Activated CD4-positive, alpha-beta T cell treated with anti-CD3 and anti-CD28 coated beads, Interleukin-2, amount 10 ng/mL, durations not matched to agents 7 days and 5 days (primary cell): ENCODE measurements at places on chromosomes 1 and 21.

- no peak for DNase-seq
Observed at GRCh38 chr1:109078317-109078716, 2.5 kb upstream of the TAF13 start.

DNA sequence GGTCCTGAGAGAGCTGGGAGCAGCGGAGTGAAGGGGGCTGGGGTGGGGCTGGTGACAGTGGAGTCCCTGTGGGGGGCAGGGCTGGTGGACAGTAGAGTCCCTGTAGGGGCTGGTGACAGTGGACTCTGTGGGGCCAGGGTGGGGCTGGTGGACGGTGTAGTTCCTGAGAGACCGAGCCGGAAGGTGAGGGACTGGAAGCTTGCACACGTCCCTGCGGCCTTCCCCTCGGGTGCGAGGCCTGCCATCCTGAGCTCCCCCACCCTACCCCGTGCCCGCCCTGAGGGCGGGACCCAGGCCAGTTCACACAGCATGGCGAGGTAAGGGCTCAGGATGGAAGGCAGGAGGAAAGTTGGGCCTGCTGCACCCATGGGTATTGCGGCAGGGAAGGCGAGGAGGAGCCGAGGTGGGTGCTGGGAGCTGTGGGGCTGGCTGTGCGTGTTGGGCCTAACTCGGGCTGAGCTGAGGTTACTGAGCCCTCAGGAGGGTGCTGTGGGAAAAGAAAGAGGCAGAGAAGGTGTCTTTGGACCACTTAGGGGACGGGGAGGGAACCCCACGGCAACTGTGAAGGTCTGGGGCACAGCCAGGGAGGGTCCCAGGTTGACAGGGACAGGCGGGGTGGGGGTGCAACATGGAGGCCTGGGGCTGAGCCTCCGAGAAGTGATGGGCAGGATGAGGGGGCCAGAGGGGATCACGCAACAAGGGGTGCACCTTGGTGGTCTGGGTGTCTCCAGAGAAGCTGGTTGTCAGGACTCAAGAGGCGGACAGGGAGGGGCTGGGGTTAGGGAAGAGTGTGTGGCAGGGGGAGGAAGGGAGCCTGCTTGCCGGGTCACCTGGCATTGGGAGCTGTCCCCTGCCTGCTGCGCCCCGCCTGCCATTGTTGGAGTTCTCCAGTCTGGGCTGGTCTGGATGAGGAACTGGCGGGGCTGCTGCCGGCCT is 60.8 kb downstream of the PRKCZ start:
- no peak for DNase-seq

- no peak for DNase-seq
Observed at GRCh38 chr1:1307261-1307922, 338 bp downstream of the ACAP3 start.

- DNase-seq: no peak
Observed at GRCh38 chr1:112852276-112852675, 103.7 kb downstream of the SLC16A1 start.

DNA sequence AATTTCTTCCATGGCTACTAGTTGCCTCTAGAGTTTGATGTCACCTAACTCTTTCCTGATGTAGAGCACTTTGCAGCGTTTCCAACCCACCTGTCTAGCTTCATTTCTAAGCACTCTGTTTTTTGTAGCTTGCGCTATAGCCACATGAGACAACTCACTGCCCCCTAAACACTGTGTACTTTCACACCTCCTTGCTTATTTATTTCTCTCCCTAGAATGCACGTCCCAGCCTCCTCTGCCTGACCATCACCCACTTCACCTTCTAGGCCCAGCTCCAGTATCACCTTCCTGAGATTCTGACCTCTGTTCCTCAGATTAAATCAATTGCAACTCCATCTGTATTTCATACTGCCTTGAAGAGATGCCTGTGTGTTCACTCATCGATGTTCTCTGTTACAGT is 32.5 kb downstream of the MACF1 start:
- no peak for DNase-seq
